Fibroblast of villous mesenchyme (primary cell): ENCODE measurements at places on chromosomes 7 and 10. TPM values are rescaled to one million over a fixed set of nuclear protein-coding genes. Genes with fewer than 3 reads are reported as not detected.

DNA sequence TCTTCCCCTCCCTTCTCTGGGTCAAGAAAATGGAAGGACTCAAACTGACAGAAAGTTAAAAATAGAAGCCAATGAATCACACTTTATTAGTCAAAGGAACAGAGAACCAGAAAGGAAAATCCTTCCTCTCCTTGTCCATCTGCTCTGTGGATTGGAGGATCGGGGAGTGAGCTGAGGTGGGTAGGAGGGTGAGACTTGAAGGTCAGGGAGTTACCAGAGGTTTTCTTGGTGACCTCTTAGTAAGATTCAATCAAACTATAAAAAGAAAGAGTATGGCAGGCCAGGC is 12.2 kb downstream of the TLX1 start:
- DNase-seq: no peak

The ITPRID1 gene
- not detected in 2 replicates for total RNA-seq

GRCh38 chr10:413662-414071 is 275.8 kb downstream of the DIP2C start:
- DNase-seq: no peak

DNA sequence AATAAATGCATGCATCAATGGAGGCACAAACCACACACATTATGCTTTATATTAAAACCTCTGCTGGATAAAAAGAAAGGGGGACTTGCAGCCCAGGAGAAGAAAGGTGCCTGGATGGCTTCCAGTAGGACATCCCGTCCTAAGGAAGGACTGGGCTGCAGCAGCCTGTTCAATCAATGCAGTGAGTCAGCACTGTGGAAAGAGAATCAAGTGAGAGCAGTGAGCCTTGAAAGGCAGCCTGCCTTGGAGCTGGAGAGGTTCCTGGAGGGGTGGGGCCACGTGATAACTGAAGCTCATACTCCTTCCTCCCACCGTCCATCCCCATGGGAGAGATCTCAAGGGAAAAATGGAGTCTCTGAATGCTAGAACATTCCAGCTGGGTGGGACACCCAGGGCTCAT is 501.2 kb downstream of the ADRA2A start:
- DNase-seq: no peak

- no peak for DNase-seq
Measured at GRCh38 chr10:46018453-46019176, 11.8 kb downstream of the NCOA4 start.

- DNase-seq: peak; percentile 84
Measured at GRCh38 chr10:73959484-73960243, 38.3 kb upstream of the VCL start.

The ADK gene
- 41.6 and 57.9 TPM in 2 replicates for total RNA-seq

The CPA2 gene
- total RNA-seq: 0.32 TPM in 1 of 2 replicates, not detected in the other

The MRPS16 gene
- total RNA-seq: 69.6 and 80.7 TPM in 2 replicates

DNA sequence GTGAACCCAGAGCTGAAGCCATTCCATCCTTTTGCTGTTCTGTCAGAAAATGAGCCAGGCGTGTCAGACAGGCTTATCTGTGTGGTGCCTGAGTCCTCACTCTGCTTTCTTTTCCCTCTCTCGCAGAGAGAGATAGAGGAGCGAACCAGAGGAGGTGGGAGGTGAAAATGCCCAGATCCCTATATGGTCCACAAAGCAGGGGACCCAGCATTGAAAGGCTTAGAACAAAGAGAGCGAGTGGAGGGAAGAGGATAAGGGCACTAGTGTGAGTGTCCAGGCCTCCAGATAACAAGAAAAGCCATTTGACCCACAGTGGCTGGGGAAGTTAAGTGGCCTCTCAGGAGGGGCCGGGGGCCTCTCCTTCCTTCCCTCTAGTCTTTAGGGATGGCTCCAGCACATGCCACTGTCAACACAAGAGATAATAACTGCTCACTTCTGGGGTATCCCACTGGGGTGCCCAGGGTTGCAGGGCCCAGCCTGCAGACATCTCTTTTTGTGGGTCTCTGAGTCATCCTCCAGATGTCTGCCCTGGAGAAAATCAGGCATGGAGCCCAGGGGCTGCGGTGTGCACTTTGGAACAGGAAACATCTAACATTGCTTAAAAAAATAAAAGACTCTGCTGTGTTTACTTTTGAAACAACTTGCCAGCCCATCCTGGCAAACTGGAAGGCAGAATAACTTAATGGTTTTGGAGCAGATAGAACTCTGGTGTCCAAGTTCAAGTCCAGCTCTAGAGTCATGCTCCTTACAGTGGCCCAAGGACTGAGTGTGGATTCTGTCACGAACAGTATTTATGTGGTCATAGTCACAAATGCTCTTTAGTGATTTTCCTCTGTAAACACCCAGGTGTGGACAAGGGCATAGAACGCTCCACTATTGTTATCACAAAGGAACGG is 189.5 kb downstream of the CXCL12 start:
- DNase-seq: peak; percentile 89

The ZSCAN25 gene
- 11.9 and 13.4 TPM in 2 replicates for total RNA-seq

- DNase-seq: no peak
Measured at GRCh38 chr7:34622771-34623250, 35.2 kb upstream of the NPSR1 start.

- peak; percentile 92 for DNase-seq
Measured at GRCh38 chr7:157309988-157310668, 26.7 kb upstream of the DNAJB6 start.

The SPDYE1 gene
- total RNA-seq: not detected in 2 replicates

DNA sequence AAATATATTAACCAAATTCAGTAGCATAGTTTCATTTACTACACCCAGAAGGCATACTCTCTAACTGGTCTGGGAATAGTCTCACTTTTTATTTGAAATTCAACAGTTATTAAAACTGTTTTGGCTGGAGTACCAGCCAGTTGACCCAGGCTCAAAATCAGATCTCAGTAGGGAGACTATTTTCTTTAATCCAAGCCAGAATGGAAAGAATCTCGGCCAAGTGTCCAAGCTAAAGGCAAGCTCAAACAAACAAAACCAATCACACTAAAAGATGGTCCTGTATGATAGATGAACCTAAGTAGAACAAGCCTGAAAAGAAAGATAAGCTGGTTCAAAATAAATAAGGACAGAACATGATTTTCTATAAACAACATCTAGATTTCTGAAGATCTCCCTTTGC is 259.6 kb upstream of the POM121L12 start:
- no peak for DNase-seq

The VGF gene
- total RNA-seq: under 0.01 TPM in 1 of 2 replicates, not detected in the other

DNA sequence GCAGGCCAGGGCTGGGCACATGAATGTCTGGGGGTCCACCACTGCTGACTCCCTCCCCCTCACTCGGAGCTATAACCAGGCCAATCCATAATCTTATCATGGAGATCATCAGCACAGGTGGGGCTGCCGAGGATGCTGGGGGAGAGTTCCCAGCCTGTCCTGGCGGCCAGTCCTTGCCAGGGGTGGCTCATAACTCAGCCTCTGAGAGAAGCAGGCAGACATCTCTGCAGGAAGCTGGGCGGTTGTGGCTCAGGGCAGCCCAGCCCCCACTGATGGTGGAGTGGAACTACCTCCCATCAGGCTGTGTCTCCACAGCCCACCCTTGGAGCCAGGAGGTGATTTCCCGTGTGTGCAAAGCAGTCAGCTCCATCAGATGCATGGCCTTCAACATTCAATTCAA is 109.4 kb upstream of the ZNF92 start:
- DNase-seq: no peak

The SP8 gene
- total RNA-seq: not detected in 2 replicates

DNA sequence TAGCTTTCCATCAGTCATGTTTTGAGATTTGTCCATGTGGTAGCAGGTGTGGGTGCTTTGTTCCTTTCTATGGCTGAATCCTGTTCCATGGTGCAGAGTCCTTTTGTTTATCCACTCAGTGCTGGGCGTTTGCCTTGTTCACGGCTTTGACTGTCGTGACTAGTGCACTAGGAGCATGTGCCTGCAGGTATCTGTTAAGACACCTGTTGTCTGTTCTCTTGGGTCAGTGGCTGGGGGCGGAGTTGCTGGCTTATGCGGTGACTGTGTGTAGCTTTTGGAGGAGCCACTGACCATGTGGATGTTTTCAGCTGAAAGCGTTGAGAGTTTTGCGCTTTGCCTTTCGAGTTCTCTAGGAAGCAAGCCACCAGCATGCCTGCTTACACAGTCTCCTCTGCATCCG is 573.1 kb upstream of the FOXK1 start:
- DNase-seq: no peak

The PIK3AP1 gene
- under 0.01 TPM in 1 of 2 replicates, not detected in the other for total RNA-seq

- no peak for DNase-seq
Measured at GRCh38 chr10:132291826-132292225, 15.9 kb downstream of the STK32C start.
